ENCODE measurements at places on chromosomes 4 and X. TPM values are rescaled to one million over a fixed set of nuclear protein-coding genes. Genes with fewer than 3 reads are reported as not detected.

GRIA3 gene
- 3.1 TPM for total RNA-seq

HSFX3 gene
- total RNA-seq: not detected

KLB gene
- total RNA-seq: 31.0 TPM

PLP1 gene
- 0.09 TPM for total RNA-seq

MAGEA11 gene
- not detected for total RNA-seq

LRIT3 gene
- 0.08 TPM for total RNA-seq

BTK gene
- 2.9 TPM for total RNA-seq

PCDH19 gene
- not detected for total RNA-seq

SPON2 gene
- total RNA-seq: 80.3 TPM

APELA gene
- total RNA-seq: not detected

CPZ gene
- total RNA-seq: 1.1 TPM

CT45A10 gene
- total RNA-seq: not detected

MAGEA9B gene
- total RNA-seq: not detected

ITGB1BP2 gene
- 1.1 TPM for total RNA-seq

MORF4L2 gene
- total RNA-seq: 90.9 TPM

PDLIM3 gene
- 8.8 TPM for total RNA-seq

HS6ST2 gene
- total RNA-seq: 1.4 TPM

RBMXL3 gene
- total RNA-seq: not detected

TSPAN7 gene
- total RNA-seq: 10.1 TPM

SLC2A9 gene
- total RNA-seq: 25.7 TPM

GPRASP2 gene
- total RNA-seq: 5.9 TPM

GAGE12G gene
- total RNA-seq: not detected

ZFX gene
- 28.2 TPM for total RNA-seq

TRIM60 gene
- not detected for total RNA-seq

ZNF595 gene
- 9.9 TPM for total RNA-seq

ZNF157 gene
- 0.05 TPM for total RNA-seq

RIPPLY1 gene
- total RNA-seq: 1.2 TPM

MAOB gene
- total RNA-seq: 34.0 TPM

ABCG2 gene
- total RNA-seq: 9.6 TPM

MAGEC2 gene
- not detected for total RNA-seq

DYNLT3 gene
- 9.5 TPM for total RNA-seq

SYTL5 gene
- 0.09 TPM for total RNA-seq

CLNK gene
- under 0.01 TPM for total RNA-seq

UGT2B15 gene
- total RNA-seq: 72.0 TPM

MED14 gene
- 7.9 TPM for total RNA-seq

TLR6 gene
- total RNA-seq: 2.1 TPM

IL1RAPL1 gene
- 0.33 TPM for total RNA-seq

DGKK gene
- total RNA-seq: not detected

NSG1 gene
- under 0.01 TPM for total RNA-seq

EDA gene
- 2.6 TPM for total RNA-seq

FRG2 gene
- not detected for total RNA-seq

SPACA5 gene
- total RNA-seq: not detected

RENBP gene
- total RNA-seq: 7.5 TPM

Data from liver (tissue), 10 donors.